IPS-NIHi11 (cell line): ENCODE measurements at places on chromosomes 3 and 15.

DNA sequence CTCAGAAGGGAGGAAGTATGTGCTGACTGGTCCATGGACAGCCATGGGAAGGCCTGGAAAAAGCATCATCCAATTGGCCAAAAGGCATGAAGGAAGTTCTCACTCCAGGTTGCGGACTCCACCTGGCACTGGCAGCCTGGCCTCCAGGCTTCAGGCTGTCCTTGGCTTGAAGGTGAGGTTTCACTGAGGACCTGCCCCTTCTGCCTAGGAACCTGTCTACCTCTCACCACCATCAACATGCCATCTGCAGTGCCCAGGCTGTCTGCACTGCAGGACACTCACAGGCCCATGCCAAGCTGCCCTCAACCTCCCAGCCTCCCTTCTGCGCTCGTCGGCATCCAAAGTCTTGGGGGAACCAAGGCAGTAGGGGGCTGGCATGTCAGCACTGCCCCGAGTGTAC lies 51.1 kb downstream of the CEP70 start:
- no peak for DNase-seq

GRCh38 chr3:24810881-24811280 lies 316.2 kb upstream of the THRB start:
- DNase-seq, result no peak

GRCh38 chr3:125679258-125679657 lies 84.0 kb upstream of the OSBPL11 start:
- peak; percentile 14 for DNase-seq

GRCh38 chr3:18223974-18224373 lies 201.2 kb downstream of the SATB1 start:
- no peak for DNase-seq

DNA sequence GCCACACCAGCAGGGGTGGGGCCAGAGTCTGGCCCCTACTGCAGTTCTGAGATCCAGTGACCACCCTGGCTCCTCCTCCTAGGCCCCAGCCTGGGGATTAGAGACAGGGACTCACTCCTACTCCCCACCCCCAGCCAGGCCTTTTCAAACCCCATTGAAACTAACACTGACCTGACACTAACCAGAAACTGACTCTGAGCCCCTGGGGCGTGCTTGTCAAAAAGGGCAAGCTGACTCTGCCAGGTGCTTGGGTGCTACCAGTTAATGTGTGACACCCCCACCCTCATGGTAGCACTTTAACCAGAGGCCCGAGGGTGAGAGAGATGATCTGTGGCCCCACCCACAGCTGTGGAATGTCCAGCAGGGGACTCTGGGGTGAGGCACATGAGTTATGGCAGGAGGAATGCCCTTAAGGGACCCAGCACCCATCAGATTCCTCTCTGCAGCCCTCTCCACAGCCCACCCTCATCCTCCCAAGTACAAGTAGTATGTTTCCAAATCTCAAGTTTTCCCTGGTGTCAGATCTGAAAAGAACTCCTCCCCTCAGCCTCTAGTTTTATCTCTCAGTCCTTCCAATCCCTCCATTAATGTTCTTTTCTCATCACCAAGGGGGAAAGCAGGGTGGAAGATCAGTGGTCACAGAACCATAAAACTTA lies 1.4 kb downstream of the PTH1R start:
- DNase-seq, result no peak

GRCh38 chr3:33372218-33373081 lies 67.8 kb downstream of the UBP1 start:
- DNase-seq, result peak; percentile 57

DNA sequence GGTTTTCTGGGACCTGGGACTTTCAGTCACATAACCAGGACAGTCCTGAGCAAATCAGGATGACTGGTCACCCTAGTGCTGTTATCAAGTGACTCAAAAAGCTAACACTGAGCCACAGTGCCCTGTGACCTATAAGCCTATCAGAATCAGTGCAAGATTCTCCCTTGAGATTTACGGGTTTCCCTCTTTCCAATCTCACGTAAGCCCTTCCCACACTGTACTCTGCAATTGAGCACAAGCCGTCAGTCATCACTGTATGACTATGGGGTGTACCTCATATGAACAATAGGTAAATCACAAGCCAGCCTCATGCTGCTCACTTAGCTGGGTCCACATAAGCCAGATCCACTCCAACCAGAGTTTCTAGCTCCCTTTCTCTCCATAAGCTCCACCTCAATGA lies 21.0 kb upstream of the CLDN18 start:
- no peak for DNase-seq

GRCh38 chr3:183540501-183541234 lies 14.8 kb downstream of the KLHL6 start:
- DNase-seq, result no peak

DNA sequence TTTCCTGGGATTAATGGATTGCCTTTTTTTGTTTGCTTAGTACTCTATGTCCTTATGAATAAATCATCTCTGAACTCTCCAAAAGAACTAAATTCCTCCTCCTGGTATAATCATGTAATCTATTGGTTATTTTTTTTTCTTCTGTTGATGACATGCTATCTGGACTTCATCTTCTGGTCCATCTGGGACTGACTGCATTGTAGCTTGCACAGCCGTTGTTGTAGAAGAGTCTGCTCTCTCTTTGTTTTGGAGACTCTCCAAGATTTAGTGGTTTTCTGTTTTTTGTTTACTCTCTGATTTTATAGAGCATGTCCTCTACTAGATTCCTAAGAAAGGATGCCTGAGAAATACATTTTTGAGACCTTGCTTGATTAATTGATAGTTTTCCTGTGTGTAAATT lies 19.1 kb downstream of the IREB2 start:
- no peak for DNase-seq

GRCh38 chr3:37509069-37509468 lies 334.7 kb upstream of the LRRFIP2 start:
- DNase-seq, result no peak

DNA sequence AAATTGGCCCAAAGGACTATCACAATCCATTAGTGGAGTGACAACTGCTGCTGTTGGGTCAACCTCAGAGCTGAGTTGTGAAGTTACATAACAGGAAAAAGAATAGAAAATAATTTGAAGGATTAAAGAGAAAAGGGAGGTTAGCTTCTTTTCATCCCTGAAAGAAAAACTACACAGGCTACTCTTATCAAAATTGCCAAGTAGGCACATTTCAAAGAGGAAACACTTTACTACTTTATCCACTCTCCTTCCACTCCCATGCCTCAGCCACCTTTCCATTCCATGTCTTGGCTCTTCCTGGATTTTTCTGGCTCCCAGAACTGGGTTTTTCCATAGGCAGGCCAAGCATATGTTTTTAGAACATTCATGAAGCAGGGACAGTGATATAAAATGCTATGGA lies 384.0 kb upstream of the RORA start:
- no peak for DNase-seq

DNA sequence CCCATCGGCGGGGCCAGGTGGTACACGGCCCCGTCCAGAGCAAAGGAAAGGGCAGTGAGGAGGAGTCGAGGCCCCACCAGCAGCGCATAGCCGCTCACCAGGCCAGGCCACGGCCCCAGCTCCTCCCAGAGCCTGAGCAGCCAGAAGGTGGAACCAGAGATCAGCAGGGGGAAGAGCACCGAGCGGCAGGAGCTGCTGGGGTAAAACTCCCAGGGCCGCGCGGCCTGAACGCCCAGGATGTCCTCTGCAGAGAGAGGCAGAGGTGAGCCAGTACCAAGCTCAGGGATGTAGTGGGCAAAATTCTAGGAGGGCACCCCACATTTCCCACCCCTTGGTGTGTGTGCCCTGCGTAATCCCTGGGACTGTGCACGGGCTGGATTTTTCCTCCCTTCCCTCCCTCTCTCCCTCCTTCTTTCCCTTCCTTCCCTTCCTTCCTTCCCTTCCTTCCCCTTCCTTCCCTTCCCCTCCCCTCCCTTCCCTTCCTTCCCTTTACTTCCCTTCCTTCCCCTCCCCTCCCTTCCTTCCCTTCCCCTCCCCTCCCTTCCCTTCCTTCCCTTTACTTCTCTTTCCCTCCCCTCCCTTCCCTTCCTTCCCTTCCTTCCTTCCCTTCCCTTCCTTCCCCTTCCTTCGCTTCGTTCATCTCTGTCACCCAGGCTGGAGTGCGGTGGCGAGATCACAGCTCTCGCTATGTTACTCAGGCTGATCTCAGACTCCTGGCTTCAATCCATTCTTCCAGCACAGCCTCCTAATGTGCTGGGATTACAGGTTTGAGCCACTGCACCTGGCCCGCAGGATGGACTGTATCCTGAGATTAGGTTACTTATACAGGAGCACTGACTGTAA lies 6.3 kb upstream of the NCBP2 start:
- DNase-seq, result peak; percentile 62

GRCh38 chr3:169058681-169059080 lies 604.8 kb downstream of the MECOM start:
- no peak for DNase-seq

GRCh38 chr15:55289011-55289745 lies 435 bp downstream of the RAB27A start:
- DNase-seq, result peak; percentile 54

- peak; percentile 42 for DNase-seq
Observed at GRCh38 chr3:44359146-44359751, 20.7 kb downstream of the TCAIM start.

DNA sequence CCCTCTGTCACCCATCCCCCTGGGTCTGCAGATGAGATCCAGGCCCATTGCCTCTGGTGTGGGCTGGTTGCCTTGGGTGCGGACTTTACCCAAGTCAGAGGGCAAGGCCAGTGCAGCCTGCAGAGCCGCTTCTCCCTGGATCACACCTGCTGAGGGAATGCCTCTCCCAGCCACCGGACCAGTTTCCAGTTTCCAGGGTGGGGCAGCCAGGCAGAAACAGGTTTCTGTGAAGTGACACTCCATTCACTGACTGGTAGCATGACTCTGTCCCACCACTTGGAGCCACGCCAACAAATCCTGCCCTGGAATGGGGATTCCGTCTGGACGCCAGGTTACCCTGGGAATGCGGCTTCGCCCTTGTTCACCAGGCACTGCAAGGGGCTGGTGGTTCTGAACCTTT lies 30.0 kb downstream of the PAQR5 start:
- DNase-seq, result no peak

DNA sequence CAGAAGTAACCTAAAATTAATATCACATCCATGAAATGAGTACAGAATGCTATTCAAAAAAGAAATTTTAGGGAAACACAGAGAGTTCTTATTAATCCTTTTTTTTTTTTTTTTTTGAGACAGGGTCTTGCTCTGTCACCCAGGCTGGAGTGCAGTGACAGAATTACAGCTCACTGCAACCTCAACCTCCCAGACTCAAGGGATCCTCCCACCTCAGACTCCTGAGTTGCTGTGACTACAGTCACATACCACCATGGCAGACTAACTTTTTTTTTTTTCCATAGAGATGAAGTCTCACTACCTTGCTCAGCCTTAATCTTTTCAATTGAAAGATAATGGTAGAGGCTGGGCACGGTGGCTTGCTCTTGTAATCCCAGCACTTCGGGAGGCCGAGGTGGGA lies 6.3 kb upstream of the CRTC3 start:
- DNase-seq, result no peak

- no peak for DNase-seq
Observed at GRCh38 chr15:81529481-81529880, 155.5 kb upstream of the TMC3 start.
